ENCODE measurements at places on chromosomes 3 and 15.

GRCh38 chr15:73990250-73991005 lies 1.7 kb downstream of the STOML1 start:
- no peak for DNase-seq

GRCh38 chr3:156536524-156537316 lies 18.2 kb downstream of the SSR3 start:
- DNase-seq, result no peak

GRCh38 chr15:53962646-53963561 lies 15.3 kb upstream of the UNC13C start:
- DNase-seq, result no peak

DNA sequence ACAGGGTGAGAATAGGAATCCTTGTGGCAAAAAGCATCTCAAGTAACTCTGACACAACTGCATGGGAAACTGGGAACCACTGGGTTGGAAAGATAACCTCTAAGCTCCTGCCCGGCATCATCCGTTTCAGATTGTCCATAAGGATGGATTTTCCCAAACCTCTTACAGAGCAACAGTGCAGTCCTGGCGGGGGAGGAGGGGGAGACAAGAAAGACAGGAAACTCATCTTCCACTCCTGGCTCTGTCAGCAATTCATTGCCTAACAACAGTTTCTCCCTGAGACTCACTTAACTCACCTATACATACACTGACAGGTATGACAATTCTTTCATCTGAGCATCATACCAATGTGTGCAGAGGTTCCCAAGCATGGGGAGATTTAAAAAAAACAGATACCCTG lies 279.0 kb downstream of the RPLP1 start:
- no peak for DNase-seq

- no peak for DNase-seq
Measured at GRCh38 chr3:525415-525814, 328.9 kb downstream of the CHL1 start.

DNA sequence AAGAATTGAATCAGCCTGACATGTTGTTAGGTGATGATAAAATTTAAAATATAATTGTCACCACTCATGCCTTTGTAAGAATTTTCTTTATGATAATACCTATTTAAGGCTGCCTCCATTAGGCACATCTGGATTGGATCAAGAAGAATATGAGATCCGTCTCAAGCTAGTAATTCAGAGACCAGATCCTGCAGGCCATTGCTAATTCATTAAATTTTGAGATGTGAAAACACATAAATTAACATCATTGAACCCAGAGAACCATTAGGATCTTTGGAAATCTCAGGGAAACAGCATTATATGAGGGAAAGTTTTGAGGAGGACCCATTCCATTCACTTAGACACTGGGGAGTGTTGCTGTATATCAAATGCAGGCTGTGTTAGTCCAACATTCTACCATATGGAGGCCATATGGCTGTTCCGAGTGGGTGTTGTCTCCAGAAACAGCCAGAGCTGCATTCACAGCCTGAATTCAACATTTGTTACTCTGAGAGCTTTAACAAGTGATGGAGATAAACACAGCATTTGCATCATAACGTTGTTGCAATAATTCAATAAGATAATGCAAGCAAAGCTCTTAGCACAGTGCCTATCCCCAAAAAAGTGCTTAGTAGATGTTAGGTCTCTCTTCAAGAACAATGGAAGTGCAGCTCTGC lies 67.4 kb downstream of the DTWD1 start:
- DNase-seq, result no peak

DNA sequence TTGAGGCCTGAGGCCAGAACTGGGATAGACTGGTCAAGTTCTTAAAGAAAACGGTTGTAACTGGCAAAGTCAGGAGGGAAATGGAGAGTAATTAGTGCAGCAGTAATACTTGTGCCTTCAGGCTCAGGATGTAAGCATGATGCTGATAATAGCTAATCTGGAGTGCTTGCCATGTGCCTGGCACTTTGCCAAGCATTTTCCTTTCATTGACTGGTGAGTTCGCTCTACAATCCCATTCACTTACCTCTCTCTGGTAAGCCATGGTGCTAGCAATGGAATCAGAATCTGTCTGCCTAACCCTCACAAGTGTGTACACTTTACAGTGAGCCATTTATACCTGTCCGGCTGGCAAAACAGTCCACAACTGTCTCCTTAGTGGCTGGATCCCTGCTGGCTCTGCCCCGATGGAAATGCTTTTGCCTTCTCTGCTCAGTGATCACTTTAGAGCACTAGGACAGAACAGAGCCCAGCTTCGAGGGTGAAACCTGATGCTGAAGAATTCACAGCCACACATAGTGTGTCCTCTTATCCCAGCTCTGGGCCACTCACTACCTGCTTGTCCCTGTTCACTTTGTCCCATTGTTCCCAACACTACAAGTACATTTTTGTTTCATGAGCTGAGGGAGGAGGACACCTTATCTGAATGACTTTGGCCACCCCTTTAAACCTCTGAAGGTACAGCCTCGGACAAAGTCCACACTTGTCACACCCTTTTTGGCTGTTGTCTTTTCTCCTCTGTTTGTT lies 10.3 kb downstream of the CHP1 start:
- DNase-seq, result no peak

DNA sequence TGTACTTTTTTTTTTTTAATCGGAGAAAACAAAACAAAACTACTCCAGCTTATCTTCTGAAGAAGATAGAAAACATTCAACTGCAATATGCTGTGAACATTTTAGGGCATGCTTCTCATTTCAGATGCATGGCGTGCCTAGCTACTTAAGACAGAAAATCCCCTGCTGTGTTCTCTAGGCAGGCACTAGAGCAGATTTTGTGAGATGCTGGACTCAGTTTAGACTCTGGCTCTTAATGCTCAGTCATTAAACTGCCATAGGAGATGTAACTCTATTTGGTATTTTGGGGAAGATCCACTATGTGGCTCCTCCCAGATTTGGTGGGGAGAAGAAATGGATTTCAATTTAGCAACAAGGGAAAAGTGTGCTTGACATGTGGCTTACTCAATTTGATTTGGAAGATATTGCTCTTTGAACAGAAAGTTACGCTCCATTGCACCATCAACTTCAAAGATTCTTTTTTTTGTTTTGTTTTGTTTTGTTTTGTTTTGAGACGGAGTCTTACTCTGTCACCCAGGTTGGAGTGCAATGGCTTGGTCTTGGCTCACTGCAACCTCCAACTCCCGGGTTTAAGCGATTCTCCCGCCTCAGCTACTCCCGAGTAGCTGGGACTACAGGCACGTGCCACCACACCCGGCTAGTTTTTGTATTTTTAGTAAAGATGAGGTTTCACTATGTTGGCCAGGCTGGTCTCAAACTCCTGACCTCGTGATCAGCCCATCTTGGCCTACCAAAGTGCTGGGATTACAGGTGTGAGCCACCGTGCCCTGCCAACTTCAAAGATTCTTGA lies 62.0 kb upstream of the LEKR1 start:
- no peak for DNase-seq

GRCh38 chr15:88231909-88232644 lies 24.5 kb downstream of the NTRK3 start:
- DNase-seq, result no peak

DNA sequence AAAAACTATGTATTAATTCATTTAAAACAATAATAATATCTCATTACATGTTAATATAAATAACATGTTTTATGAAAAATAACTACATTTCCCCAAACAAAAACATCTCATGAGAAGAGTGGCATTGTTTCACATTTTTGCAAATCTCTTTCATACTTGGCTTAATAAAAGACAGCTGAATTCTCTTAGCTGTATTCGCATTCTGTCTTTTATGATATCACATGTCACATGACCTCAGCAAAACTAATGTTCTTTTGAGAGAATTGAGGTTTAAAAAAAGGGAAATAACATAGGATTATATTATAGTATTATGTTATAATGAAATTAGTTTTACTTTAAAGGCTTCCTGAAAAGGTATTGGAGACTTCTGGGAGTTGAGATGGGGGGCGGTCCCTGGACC lies 48.4 kb upstream of the SPPL2A start:
- DNase-seq, result no peak

DNA sequence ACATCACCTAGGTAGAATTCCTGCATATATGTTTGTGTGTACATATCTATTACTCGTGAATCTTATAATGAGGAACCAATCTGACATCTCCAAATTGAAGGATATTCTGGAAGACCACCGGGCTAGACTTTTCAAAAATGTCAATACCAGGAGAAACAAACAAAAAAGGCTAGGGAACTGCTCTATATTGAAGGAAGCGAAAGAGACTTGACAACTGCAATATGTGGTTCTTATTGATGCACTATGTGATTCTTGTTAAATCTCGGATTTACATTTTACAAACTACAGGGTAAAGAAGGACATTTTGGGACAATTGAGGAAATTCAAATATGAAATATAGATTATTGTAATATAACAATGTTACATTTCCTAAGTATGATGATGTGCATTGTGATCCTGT lies 137.5 kb upstream of the CCDC54 start:
- DNase-seq, result no peak

DNA sequence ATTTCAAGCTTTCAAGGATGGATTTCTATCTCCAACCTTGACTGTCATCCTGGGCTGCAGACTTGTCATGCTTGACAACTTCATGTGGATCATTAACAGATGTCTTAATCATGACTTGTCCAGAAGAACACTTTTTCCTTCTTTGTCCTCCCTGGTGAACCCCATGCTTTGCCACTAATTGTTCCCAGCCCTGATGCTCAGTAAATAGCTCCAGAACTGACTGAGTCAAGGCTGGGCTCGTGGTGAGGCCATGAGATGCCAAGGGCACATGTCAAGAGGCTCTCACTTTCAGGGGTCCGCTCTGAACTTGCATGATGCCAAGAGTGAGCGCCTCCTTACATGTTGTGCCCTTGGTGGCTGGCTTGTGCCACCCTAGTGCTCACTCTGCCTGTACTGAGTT lies 48.9 kb upstream of the KY start:
- DNase-seq, result no peak

DNA sequence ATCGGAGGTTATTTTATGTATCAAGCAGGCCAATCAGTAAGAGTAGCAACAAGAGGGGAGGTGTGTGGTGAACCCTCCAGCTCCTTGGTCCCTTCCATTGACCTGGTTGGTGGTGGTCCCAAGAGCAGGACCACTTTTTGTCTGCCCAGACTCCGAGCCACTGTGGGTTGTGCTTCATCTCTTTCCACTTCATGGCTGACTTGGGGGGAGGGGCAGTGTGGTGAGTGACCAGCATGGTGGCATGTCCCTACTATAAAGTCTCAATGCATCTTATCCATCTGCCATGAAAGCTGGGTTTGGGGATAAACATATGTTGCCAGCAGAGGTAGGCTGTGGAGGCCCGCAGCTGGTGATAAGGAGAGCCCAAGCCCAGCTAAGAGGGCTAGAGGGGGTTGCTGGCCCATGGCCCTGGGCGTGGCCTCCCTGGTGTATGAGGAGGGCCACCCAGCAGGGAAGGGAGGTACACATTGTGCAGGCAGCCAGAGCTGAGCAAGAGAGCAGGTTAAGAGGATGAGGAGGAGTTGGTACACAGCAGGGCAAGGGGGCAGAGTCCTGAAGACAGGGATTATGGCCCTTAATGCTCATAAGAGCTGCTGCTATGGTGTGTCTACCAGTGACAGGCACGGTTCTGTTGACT lies 7.0 kb downstream of the AEN start:
- DNase-seq, result no peak

- no peak for DNase-seq
Measured at GRCh38 chr15:44130778-44131177, 64.3 kb downstream of the FRMD5 start.

DNA sequence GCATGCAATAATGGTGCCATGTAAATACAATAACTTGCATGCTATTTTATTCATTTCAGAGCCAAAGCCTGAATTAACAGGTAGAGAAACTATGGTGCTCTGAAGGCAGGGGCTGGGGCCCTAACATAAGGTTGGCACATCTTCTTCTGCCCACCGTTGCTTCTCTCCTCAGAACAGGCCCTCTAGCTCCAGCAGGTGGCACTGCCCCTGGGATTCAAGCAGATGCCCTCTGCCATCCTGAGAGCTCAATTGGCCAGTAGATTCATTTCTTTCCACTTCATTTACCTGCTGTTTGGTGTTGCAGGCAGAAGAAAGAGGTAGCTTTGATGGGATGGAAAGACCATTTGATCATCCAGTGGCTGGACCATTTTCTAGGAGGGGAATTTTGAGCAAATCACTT lies 130.5 kb downstream of the FOXB1 start:
- DNase-seq, result no peak

- DNase-seq, result no peak
Measured at GRCh38 chr3:66196633-66197032, 24.2 kb upstream of the SLC25A26 start.

DNA sequence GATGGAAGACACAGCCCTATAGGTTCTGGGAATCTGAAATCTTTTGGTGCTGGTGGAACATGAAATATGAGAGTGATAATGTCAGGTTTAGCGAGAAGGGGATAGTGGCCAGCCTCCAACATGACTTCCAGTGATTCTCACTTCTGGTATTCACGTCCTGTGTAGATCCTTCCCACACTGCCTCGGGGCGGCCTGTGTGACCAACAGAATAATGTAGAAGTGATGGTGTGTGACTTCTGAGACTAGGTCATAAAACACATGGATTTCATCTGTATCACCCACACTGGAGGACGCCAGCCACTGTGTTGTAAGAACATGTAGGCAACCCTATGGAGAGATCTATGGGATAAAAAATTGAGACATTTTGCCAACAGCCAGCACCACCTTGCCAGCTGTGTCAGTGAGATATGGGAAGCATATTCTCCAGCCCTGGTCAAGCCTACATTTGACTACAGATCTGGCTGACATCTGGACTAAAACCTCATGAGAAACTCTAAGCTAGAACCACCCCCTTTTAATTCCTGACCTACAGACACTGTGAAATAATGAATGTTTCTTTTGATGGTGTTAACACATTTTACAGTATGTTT lies 25.5 kb upstream of the NUDT16 start:
- DNase-seq, result no peak

DNA sequence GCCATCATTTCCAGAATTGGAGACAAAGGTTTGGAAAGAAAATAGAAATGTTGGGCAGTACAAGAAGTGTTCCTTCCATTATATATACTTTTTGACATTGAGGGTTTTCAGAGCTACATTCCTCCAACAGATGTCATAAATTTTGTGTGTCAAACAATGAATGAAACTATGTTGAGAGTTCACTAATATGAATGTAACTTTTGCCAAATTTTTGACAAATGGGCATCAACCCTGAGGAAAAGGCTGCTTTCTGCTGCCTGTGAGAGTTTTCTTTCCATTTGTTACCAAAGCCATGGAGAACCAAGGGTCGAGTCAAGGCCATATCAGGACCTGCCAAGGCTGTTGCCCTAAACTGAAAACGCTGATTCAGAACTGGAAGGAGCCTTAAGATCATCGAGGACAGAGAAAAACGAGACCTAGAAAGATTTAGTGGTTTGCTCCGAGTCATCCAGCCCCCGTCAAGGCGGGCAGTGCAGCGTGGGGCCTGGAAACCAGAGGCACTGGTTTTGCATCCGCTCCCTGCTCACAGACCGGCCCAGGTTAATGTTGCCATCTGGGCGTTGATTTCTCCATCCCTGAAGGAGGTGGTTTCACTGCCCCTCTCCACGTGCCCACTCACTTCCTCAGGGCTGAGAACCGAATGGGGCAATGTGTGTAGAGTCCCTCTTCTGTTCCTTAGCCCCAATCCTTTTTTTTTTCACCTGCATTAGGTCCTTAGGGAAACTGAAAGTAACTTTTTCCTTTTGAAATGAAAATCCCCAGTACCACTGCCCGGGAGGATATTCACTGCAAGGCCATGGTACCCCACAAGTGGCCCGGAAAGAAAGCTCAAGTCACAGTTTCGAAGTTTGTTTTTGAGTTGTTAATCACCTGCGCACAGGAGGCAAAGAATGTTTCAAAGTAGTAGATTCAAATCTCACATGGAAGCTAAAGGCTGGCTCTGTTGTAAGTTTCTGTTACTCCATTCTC lies 32.8 kb downstream of the TPM1 start:
- no peak for DNase-seq
